ENCODE measurements at places on chromosomes 6 and 20.

GRCh38 chr20:43833511-43834395, 80.9 kb upstream of the TOX2 start:
- DNase-seq = no peak

- DNase-seq = no peak
Measured at GRCh38 chr20:61980647-61981583, 84.8 kb downstream of the TAF4 start.

DNA sequence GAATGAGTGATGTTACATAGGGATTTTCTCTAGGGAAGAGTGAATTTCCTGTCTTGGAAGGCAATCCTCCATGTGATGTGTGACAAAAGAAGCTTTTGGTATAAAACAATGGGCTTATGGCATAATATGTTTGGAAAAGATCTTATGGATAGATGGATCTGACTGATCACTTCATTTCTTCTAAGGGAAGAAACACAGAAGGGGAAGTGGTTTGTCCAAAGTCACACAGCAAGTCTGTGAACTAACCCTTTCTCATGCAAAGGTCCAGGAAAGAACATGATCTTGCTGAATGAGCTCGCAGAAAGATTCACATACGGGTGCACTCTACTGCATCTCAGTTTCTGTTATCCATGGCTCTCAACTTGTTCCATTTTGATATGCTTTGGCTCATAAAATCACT, 575.9 kb upstream of the JAG1 start:
- no peak for DNase-seq

GRCh38 chr6:5956939-5957338, 49.8 kb downstream of the NRN1 start:
- DNase-seq = no peak

DNA sequence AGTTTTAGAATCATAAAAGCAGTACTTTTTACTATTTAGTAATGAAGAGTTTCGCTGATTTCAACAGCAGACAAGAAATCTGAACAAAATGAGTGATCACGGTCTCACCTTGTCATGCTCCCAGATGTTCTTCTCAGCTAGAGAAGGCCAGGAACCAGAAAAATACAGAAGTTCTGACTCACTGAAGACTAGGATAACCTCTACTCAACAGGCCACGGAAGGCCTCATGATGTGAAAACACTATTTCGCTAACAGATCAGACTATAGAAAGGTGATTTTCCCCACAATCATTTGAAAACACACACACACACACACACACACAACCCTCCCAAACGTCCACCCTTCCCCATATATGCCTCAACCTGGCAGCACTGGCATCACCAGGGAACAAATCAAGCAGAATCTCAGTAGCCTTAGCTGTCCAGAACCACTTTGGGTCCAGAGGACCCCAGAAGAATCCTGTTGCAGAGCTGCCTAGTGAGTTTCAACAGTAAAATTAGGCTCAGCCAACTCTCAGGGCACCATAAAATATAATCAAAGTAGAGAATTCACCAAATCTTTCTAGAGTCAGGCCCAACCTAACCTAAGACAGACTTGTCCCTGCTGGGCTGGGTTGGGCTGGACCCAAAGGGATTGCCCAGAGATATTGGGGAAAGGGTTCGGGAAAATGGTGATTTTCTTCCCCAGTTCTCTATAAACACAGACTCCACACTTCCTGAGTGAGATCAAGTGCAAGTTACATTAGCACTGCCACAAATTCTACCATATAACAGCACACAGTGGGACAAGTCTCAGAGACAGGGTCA, 7.9 kb downstream of the EXOC2 start:
- no peak for DNase-seq

DNA sequence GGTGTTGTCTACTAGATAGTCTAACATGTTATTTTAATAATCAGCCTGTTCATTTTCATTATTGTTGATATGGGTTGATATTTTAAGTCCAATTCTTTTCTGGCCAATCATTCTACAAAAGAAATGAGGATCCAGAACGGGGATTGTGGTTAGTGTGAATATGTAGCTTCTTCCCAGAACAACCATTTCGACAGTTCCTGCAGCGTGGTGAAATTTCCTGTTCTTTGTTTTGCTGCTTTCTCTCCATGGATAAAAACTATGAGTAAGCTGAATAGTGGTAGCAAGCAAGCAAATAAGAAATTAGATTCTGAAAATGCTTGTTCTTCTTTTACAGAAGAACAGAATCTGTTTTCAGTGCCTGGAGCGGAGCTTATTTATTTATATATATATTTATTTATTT, 65.5 kb upstream of the F13A1 start:
- no peak for DNase-seq

- DNase-seq = no peak
Measured at GRCh38 chr6:29294499-29294914, 7.0 kb upstream of the OR14J1 start.

- peak; percentile 22 for DNase-seq
Measured at GRCh38 chr6:4647414-4648365, 128.5 kb upstream of the CDYL start.

DNA sequence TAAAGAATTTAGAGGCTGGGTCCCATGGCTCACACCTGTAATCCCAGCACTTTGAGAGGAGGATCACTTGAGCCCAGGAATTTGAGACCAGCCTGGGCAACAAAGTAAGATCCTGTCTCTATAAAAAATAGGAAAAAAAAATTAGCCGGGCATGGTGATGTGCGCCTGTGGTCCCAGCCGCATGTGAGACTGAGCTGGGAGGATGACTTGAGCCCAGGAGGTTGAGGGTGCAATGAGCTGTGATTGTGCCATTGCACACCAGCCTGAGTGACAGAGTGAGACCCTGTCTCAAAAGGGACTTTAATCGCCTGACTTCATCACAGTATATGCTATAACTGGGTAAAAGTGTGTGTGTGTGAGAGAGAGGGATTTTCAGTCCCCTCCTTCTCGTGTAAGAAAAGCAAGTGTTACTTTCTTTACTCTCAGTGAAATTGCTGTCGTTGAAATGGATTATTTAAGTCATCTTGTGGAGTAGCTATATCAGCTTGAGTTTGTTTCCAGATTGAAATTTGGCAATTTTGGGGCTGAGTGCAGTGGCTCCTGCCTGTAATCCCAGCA, 7.5 kb downstream of the NCOA3 start:
- no peak for DNase-seq

DNA sequence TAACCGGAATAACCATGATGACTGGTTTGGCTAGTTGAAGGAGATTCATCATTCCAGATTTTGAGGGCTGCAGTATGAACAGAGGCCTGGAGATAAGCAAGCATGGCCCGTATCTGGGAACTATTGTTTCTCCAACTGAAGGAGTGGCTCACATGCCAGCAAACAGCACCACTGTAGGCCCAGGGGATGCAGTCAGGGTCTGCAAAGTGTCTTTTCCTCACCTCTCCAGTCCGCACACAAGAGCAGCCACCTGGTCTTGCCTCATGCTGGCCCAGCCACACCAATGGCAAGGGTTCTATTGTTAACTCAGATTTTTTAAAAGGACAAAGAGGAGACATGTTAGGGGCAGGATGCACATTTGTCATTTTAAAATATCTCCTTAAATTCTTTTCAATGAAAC, 55.1 kb downstream of the KIZ start:
- no peak for DNase-seq

DNA sequence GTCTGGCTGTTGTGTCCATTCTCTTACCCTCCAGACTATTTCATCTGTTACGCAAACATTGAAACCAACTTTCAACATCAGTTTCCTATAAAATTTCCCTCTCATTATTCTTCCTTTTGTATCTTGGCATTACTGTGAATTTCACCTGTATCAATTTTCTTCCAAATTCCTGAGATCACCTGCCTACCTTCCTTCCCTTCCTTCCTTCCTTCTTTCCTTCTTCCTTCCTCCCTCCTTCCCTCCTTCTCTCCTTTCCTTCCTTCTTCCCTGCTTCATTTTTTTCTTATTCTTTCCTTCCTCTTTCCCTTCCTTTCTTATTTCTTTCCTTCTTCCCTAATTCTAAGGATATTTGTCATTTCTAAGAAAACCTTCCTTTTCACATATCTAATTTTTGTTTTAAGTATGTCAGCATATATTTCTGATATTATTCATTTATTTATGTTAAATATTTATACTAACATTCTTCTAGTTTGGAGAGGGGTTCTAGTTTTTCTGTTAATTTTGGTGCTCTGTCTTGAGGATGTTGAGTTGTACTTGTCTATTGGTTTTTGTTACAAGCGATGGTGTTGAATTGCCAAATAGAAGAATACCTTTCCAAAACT, 4.8 kb upstream of the SLC17A3 start:
- no peak for DNase-seq
